T-cell (primary cell): ENCODE measurements at places on chromosomes 6 and 20.

GRCh38 chr6:148431413-148431812 is 88.8 kb downstream of the SASH1 start:
- no peak for DNase-seq

DNA sequence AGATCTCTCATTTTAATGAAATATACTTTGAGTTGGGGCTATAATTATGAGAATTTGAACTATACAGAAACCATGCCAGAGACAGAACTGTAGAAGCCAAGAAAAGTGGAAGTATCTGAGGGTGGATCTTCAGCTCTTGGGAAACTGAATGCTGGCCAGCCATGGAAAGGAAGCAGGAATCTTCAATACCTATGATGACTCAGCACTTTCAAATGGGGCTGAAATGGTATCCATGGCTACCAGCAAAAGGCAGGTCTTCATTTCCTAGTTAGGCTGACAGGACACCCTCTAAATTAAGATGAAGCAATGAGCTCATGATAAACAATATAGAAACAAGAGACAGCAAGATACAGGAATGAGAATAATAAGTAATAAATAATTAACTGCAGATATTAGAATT is 171.3 kb downstream of the COL21A1 start:
- DNase-seq, result no peak

- DNase-seq, result no peak
Measured at GRCh38 chr20:44809380-44810060, 826 bp downstream of the RIMS4 start.

- DNase-seq, result no peak
Measured at GRCh38 chr6:163397326-163397725, 17.2 kb upstream of the QKI start.

DNA sequence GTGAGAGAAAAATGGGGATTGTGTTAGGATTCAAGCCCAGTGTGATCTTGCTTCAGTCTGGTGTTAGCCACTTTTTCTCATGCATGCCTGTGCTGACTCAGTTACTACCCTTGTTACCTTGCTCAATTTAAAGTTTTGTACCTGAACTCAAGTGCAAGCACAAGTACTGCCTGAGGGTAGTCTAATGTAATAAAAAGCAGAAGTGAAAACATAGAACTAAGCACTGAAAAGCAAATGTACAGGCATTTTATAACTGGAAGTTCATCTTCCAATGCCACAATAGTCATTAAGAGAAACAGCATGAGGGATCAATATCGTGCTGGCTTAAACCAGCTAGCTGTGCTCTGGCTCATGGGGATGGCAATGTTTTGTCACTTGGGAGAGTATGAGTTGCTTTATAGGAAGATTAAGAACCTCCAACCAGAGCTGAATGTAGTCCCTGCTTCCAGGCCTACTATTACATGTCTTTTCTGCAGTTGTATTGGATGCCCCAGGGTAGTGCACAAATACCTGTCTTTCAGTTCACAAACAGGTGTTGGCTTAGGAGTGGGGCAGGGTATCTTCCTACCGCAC is 48.7 kb downstream of the SLC35F1 start:
- no peak for DNase-seq

DNA sequence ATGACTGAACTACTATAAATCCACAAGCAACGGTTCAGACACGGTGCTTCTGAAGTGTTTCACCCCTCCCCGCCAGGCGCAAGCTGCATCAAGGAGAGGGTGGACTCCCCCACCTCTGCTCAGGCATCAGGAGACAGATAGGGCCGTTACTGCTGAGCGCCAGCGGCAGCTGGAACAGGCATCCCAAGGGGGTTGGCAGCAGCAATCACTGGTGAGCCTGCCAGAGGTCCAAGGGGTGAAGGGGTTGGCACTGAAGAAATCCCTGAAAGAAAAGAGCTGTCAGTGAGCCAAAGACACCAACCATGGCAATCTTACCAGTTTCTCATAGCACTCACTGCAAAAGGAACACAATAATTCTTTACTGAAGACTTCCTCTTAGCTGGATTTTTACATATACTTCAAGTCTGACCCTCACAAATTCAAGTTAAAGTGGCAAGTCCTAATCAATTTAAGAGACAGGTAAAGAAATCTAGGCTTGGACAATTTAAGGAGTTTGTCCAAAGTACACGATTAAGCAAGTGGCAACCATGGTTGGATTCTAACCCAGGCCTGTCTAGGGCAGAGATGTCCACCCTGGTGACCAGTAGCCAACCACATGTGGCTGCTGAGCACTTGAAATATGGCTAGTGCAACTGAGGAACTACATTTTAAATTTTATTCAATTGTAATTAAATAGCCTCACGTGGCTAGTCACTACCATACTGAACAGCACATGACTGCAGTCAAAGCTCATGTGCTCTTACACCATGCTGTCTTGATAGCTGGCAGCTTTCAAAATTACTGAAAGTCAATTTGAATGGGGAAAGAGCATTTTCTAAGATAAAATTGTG is 21.7 kb upstream of the TBC1D20 start:
- DNase-seq, result no peak

- no peak for DNase-seq
Measured at GRCh38 chr6:127102299-127102698, 16.2 kb upstream of the RSPO3 start.

DNA sequence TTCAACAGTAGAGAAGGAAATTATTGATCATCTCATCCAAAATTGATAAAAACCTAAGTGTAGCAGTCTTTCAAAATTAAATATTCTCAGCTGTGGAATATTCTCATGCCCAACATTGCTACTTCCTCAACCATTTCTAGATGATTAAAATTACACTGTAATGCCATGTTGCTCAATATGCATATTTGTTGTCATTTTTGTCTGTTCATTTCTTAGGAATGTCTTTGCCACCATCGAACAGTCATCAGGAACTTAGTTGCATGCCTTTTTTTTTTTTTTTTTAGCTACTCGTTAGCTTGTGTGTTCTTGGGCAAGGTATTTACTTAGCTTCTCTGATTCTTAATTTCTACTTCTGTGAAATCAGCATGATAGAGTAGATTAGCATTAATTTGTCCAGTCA is 188.6 kb downstream of the DTNBP1 start:
- no peak for DNase-seq

- no peak for DNase-seq
Measured at GRCh38 chr20:26208296-26209091, 511.8 kb upstream of the ZNF337 start.

- no peak for DNase-seq
Measured at GRCh38 chr6:27375613-27376079, 12.9 kb upstream of the ZNF391 start.

DNA sequence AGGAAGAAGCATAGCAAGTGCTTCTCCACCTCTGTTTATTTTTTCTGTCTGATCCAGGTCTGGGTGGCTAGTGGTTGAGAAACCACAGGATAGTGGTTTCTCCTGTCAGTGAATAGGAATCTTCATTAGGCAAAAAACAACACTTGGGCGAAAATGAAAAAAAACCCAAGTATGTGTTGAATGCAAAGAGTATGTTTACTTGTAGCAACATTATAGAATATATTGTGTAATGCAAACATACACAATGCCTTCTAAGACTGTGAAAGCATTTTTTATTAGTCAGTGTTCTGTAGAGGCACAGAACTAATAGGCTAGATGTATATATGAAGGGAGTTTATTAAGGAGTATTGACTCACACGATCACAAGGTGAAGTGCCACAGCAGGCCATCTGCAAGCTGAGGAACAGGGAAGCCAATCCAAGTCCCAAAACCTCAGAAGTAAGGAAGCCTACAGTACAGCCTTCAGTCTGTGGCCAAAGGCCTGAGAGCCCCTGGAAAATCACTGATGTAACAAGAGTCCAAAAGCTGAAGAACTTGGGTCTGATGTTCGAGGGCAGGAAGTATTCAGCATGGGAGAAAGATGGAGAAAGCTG is 111.1 kb downstream of the UST start:
- no peak for DNase-seq

GRCh38 chr6:129852257-129852858 is 8.8 kb downstream of the TMEM244 start:
- no peak for DNase-seq

DNA sequence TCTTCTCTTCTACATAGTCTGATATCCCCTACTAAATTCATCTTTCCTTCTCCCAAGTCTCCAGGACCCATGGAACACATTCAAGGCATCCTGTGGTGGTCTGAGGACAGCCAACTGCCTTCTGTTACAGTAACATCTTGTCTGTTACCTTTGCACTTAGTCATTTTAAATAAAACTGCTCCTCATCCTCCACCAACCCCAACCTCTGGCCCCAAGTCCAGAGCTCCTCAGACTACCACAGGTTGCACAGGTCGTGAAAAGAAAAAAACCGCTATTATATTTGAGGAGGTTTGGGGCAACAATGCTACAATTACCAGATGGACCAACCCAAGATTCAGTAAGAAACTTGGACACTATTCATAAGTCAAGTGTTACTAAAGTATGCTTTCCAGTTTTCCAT is 49.9 kb downstream of the MAN1A1 start:
- no peak for DNase-seq

DNA sequence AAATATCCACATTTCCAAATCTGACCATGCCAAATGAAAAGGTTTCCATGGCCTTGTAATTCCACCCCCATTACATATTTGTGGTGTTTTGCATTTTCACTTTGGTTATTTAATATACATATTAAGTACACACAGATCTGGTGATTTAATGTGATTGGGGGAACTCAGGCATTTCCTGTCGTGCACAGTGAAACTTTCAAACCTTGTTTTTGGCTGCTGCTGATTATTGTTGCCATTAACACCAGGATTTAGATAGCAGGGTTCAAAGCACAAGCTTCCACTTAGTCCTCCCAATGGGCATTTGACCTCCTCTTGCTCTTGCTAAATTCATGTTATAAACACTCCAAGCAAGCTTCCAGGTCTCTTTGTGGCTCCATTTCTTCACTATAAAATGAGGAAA is 166.5 kb downstream of the SOBP start:
- no peak for DNase-seq

- DNase-seq, result no peak
Measured at GRCh38 chr20:58117944-58118343, 110.5 kb downstream of the ANKRD60 start.

DNA sequence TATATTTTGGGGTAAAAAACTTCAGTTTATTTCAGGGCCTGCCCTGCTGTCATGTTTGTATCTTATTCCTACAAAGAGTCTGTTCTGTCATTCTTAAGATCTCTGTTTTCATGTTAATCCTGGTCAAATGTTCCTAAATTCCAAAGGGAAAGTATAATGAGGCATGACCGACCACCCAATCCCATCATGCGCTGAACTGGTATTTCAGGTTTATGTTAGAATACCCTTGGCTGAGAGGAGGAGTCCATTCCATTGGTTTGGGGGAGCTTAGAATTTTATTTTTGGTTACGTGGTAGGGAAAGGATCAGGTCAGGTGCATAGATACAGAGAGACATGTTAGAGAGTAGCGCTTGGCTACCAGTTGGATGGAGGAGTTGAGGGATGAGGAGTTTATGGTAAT is 25.7 kb downstream of the CFAP61 start:
- no peak for DNase-seq

GRCh38 chr20:22800129-22800528 is 215.8 kb upstream of the FOXA2 start:
- DNase-seq, result no peak

- no peak for DNase-seq
Measured at GRCh38 chr6:38982470-38982869, 66.1 kb upstream of the GLP1R start.

- no peak for DNase-seq
Measured at GRCh38 chr6:113565306-113565705, 291.8 kb upstream of the MARCKS start.
